Activated naive CD4-positive, alpha-beta T cell (primary cell): ENCODE measurements at places on chromosomes 12 and 14.

GRCh38 chr12:26252946-26253345 lies 57.6 kb downstream of the SSPN start:
- DNase-seq = no peak

- no peak for DNase-seq
Observed at GRCh38 chr12:5260591-5261086, 171.3 kb upstream of the NTF3 start.

DNA sequence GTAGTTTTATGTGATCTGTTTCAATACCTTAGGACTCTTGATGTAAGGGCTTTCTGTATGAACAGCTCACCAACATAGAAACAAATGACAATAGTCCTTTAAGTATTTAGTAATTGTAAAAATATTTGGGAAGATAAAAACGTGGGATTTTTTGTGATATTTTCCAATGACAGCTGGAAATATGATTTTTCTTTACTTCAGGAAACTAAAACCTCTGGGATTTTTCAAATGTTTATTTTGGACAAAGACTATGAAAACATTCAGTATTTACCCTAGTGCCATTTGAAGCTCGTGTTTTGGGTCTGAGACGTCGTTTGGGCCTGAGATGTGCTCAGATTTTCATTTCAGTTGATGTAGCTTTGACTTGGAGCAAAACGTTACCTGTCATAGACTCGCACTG lies 240.0 kb downstream of the BMP4 start:
- no peak for DNase-seq

GRCh38 chr14:44941591-44941990 lies 20.2 kb downstream of the KLHL28 start:
- no peak for DNase-seq

DNA sequence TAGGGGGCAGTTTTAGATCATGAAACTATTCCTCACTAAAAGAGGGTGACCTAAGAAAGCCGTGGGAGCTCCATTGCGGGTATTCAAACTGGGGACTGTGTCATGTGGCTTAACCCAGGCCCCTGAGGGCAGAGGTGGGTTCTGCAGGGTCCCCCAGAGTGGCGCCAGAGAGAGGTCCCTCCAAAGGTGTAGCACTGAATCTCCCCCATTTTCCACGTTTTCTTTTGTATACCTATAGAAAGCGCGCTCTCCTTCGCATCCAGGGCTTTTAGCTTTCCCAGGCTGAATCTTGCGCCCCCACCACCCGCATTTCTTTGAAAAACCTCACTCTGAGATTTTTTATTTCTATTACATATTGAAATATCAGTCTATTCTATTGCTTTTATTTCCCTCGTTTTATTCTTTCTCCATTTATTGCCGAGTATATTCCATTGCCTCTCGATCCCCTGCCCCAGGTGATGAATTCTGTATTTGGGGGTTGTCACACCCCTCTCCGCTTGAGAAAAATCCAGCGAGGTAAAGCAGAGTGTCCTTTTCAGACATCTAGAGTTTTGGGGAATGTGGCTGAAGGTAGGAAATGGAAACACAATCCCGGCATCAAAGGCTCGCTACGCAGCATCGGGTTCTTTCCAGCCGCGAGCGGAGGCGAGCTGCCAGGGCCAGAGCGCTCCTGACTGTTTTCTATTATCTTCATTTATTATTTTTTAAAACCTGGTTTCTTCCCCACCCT lies 870 bp upstream of the HOXC13 start:
- DNase-seq = no peak

GRCh38 chr12:39393179-39393578 lies 49.7 kb downstream of the KIF21A start:
- no peak for DNase-seq

- no peak for DNase-seq
Observed at GRCh38 chr14:38065106-38065762, 142.5 kb upstream of the SSTR1 start.

DNA sequence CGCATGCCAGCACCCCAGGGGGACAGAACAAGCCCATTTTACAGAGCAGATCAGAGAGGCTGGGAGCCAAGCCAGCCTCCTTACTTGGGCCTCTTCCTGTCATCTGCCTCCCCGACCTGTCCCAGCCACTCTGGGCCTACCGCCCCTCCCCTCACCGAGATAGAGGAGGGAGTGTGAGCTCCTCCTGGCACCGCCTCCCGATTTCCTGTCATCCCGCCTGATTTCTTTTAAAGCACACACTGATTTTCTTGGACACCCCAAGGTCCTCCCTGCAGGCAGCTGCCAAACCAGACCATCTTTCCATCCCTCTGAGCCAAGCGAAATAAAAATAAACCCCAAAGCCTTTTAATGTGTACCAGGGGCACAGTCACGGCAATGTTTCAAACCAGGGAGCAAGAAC lies 108.4 kb downstream of the RFLNA start:
- no peak for DNase-seq

- DNase-seq = no peak
Observed at GRCh38 chr14:96058576-96059200, 19.5 kb downstream of the C14orf132 start.

GRCh38 chr12:2973566-2973965 lies 14.4 kb downstream of the TEAD4 start:
- DNase-seq = no peak

GRCh38 chr12:23084236-23084995 lies 459.4 kb downstream of the ETNK1 start:
- DNase-seq = no peak

DNA sequence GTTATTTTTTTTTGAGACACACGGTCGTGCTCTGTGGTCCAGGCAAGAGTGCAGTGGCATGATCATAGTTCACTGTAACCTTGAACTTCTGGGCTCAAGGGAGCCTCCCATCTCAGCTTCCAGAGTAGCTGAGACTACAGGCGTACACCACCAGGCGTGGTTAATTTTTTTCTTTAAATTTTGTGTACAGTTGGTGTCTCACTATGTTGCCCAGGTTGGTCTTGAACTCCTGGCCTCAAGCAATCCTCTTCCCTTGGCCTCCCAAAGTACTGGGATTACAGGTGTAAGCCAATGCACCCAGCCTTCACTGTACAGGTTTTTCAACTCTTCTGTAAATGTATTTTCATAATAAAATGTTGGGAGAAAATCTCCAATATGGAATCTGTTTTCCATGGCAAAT lies 5.7 kb upstream of the KLC1 start:
- DNase-seq = no peak

DNA sequence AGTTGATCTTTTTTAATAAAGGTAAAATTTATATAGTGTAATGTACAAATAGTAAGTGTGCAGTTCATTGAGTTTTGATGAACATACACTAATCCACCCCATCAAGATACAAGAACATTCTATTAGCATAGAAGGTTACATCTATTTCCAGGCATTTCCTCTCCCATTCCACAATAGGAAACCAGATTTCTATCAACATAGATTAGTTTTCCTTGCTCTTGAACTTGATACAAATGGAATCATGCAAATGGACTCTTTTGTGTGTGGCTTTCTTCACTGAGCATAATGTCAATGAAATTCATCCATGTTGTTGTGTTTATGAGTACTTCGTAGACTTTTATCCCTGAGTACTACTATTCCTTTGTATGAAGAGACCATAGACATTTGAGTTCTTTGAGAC lies 10.8 kb downstream of the STYX start:
- no peak for DNase-seq

DNA sequence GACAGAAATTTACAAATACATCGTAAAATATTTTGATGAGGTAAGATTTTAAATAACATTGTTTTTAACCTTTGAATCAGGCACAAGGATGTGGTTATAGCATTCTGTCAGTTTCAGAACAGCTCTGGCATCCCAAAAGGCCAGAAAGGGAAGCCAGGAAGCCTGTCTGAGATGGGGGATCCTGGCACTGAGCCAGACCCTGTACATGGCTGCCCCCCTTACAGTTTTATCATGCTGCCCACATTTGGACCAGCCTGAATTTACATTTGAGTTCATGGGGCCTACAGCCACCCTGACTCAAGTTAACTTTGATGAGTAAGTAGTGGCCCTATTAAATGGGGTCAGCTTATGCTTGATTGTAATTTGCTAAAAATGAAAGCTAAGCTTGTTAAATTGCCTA lies 155.6 kb downstream of the PLXNC1 start:
- no peak for DNase-seq

DNA sequence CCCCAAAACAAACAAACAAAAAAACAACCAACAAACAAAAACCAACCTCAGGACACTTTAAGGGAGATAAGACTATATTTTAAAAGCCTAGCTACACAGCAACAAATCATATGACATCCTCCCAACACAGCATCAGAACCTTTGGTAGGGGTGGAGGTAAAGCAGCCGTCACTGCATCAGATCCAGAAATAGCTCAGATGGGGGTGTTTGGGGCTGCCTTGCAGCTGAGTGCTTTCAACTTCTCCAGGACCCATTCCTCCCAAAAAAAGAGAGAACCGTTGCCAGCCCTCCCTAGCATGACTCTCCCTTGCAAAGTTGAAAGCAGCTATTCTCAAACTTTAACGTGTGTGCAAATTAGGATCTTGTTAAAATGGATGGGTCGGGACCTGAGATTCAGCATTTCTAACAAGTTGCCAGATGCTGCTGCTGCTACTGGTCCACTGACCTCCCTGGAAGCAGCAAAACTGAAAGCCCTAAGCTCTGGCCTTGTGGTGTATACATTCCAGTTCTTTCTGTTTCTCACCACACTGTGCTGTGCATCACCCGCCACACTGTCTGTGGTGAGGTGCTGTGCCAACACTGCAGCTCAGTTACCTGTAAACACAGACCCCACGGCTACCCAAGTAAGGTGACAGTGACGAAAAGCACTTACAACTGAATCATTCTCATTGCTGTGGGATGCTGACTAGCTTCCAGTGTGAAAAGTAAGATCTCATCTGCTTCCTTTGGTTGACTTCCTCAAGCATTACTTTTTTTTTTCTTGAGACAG lies 54.0 kb downstream of the SLC38A1 start:
- DNase-seq = peak; percentile 65
